ENCODE measurements at places on chromosomes 3 and 15.

DNA sequence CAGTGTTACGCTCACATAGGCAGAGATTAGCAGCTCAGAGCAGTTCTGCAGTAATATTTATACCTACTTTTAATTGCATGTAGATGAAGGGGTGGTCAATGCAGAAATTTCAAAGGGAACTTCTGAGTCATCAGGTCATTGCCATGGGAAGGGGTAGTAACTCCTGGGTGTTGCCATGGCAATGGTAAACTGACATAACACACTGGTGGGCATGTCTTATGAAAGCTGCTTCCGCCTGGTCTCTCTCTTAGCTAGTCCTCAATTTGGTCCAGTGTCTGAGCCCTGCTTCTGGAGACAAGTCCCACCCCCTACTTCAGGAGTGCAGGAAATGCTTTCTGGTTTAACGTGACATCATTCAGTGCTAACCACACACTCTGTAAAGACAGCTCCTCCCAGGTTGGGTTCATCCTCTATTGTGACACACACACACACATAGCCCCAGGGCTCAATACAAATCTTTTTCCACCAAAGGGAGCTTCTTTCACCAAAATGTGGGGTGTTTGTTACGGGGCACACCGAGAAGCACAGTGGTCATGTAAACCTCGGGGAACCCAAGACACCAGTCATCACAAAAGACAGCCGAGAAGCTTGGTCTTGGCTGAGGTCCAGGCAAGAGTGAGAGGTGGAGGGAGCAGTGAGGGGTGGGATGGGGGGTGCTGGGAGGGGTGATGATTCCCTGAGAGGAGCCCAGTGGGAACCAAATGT is 74.5 kb downstream of the TLE3 start:
- DNase-seq: peak; percentile 57

- DNase-seq: no peak
These were observed 16.3 kb upstream of the DOCK3 start for GRCh38 chr3:50658416-50658815.

- DNase-seq: no peak
These were observed 161.0 kb downstream of the PLD1 start for GRCh38 chr3:171649267-171649666.

DNA sequence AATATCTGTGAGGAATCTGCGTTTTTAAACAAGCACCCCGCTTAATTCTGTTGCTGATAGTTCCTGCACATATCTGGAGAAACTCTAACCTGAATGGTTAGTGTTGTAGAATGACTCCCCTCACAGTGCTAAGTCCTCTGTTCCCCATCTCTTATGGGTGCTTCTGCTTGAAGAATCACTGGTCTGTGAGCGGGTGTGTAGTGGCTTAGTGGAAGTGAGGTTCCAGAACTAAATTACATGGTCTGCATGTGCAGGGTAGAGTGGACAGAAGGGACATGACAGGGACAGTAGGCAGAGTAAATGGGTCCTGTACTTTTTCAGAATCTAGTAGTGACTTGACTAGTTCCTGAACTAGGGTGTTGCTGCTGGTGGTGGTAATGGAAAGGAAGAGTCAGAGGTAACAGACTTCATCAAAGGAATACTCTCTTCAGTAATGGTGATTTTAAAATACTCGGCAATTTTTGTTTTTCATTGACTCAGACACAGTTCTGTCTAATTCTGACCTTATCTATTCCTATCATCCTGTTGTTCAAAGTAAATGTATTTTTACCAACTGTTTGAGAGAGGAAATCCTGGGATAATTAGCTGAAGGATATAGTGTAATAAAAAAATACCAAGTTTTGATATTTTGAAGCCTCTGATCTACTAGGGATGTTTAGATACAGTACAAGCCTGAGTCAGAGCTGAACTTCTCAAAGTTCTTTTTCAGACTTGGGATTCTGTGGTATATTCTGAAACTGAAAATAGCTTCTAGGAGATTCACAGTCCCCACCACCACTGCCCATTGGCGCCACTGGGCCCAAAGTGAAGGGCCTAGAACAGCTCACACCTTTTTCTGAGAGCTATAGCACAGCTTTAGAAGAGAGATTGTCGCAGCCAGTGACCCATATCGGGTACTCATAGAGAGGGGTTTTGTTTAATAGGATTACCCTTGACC is 55.5 kb downstream of the FNDC3B start:
- DNase-seq: no peak

DNA sequence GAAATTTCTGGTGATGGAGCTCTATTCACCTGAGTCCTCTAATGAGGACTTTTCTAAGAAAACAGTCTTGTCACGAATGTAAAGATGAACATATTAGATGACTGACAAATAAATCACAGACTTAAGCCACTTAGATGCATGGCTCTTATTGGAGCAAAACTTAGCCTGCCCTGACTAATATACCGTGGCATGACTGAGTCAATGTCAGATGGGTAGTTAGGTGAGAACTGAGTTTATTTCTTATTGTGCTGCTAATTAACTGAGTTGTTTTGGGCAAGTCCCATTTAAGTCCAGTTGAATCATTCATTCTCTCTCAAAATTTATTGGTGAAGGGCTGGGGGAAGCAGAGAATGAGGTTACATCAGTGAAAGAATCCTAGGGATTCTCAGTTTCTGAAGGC is 459.8 kb downstream of the MCTP2 start:
- DNase-seq: no peak

GRCh38 chr3:41159588-41160189 is 39.6 kb upstream of the CTNNB1 start:
- no peak for DNase-seq

DNA sequence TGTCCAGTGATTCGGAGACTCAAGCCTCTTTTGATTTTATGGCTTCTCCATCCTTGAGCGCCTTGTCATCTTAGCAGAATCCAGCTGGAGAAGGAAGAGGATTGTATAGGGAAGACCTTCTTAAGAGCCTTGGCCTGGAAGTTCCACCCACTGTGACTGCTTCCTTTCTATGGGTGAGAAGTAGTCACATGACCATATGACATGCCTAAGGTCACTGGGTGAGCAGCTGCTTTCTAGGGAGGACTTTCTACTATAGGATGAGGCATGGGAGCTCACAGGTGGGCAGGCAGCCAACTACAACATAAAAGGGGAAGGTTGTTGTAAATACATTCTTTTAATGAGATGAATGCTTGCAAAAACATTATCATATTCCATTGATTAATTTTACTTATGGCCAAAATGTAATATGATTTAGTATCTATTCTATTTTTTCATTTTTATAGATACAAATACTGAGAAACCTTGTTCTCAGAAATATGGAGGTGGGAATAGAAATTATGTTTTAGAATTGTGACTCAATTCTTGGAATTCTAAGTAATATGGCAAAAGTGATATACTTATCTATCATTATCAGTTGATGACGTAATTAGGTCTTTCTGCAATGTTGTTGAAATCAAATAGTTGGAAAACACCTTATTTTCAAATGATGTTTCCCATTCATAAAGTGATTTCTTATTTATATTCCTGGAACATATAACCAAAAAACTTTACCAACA is 53.6 kb upstream of the MINAR1 start:
- no peak for DNase-seq

GRCh38 chr3:114363554-114364202 is 69.8 kb downstream of the TIGIT start:
- DNase-seq: no peak

Measured in CD4-positive, alpha-beta T cell treated with Interleukin-17A for 4 hours (primary cell).